Suprapubic skin (tissue), 4 donors: ENCODE measurements at places on chromosomes 4 and X. TPM values are rescaled to one million over a fixed set of nuclear protein-coding genes. Genes with fewer than 3 reads are reported as not detected.

TEX13D gene
- total RNA-seq = not detected

NPNT gene
- total RNA-seq = 3.6 TPM

NHSL2 gene
- 3.9 TPM for total RNA-seq

USP27X gene
- total RNA-seq = 3.6 TPM

SLC10A4 gene
- total RNA-seq = 0.26 TPM

TMEM271 gene
- total RNA-seq = 3.3 TPM

GPR78 gene
- not detected for total RNA-seq

REELD1 gene
- 2.0 TPM for total RNA-seq

CCKAR gene
- not detected for total RNA-seq

CXorf49B gene
- not detected for total RNA-seq
